ENCODE measurements at places on chromosomes 16 and 17.

- DNase-seq: peak; percentile 44
Measured at GRCh38 chr17:17837966-17838962, 1.5 kb upstream of the SREBF1 start.

GRCh38 chr16:84105948-84106740, 10.6 kb downstream of the MBTPS1 start:
- DNase-seq: no peak

GRCh38 chr17:6853764-6854442, 22.4 kb upstream of the TEKT1 start:
- peak; percentile 32 for DNase-seq

DNA sequence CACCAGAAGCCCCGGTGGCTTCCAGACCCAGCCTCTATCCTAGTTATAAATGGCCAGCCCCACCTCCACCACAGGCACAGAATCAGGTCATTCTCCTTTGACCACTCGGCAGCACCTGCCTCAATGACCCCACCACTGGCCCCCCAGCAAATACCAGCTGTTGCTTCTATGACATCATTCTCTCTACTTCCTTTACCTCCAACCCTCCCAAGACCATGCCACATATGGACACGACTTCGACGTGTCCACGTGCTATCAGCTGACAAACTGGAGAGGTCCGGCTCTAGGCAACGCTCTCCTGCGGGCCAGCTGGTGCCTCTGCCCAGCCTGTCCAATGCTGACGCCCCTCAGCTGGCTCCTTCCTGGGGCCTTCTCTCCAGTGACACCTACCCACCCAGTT, 5.9 kb downstream of the ALYREF start:
- DNase-seq: no peak

DNA sequence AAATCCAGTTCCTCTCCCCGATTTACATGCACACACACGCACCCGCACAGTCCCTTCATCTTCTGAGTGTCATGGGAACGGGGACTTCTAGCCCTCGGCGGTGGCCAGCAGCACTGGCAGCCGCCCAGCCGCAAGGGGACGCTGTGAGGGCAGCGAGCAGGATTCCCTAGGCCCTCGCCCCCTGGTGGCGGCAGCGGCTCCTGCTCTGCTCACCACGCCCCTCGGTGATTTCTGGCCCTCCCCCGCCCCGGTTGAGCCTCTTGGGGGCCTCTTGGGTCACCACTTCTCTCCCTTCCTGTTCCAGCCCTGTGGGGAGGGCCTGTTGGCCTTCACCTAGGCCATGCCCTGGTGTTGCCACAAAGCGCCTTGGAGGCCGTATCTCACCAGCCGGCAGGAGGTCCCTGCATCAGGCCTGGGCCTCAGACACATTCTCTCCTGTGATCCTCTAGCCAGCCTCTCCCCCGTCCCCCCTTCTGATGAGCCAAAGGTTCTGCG, 75.2 kb upstream of the KSR1 start:
- peak; percentile 74 for DNase-seq

DNA sequence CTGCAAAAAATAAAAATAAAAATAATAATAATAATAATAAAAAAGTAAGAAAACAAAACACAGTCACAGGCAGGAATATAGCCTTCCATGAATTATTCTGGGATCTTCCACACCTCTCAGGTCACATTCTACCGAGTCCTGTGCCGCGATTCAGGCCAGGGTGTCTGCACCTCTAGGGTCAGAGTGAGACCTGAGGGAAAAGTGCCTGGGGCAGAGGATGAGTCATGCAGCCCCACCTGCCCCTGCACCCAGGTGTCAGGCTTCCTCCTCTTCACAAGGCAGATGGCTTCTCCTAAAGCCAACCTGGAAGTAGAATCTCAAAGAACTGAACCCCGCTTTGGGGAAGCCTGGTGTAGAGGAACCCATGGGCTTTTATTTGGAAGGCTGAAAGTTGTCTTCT, 283.7 kb downstream of the CPPED1 start:
- no peak for DNase-seq

DNA sequence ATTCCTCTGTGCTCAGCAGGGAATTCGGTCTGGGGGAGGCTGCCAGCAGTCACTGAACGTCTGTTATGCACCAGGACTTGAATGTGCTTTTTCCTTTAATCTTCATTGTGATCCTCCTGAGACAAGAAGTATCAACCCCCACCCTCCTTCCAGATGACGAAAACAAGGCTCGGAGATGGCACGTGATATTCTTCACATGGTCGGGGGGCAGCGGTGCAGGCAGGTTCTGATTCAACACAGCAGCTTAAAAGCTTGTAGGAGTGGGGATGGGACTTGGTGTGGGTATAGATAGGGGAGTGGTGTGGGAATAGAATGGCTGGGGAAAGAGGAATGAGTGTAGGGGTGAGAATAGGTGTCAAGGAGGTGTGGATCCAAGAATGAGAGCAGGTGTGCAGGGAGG, 6.4 kb downstream of the NECAB2 start:
- DNase-seq: no peak

- peak; percentile 76 for DNase-seq
Measured at GRCh38 chr16:85699628-85700027, 10.9 kb upstream of the GINS2 start.

DNA sequence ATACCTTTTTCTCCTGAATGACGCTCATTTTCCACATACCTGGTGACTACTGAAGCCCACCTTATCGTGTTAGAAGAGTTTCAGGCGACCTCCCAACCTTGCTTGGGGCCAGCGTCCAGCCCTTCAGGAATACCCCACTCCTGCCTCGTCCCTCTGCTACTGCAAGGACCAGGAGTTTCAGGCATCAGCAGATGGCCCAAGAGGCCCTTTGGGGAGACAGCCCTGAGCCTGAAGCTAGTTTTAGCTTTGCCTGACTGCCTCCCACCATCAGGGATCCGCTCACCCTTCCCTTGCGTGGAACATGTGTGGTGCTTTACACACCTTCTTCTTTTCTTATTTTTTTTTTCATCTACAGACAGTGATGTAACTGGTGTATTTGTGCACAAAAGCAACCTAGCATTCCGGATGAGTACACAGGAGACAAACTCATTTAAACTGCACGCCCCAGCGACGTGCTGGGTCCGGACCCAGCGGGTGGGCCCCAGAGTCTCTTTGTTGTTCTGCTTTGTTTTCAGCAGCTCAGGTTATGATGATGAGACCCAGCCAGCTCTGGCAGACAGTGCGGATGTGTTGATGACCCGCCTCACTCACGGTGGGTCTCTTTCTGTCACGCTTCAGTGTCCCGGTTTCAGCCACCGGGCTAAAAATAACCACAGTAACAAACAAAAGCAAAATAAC, 242.4 kb downstream of the C16orf95 start:
- DNase-seq: no peak

- DNase-seq: no peak
Measured at GRCh38 chr17:376936-377863, 24.6 kb upstream of the RPH3AL start.

- no peak for DNase-seq
Measured at GRCh38 chr16:12009462-12009861, 32.9 kb downstream of the SNX29 start.

DNA sequence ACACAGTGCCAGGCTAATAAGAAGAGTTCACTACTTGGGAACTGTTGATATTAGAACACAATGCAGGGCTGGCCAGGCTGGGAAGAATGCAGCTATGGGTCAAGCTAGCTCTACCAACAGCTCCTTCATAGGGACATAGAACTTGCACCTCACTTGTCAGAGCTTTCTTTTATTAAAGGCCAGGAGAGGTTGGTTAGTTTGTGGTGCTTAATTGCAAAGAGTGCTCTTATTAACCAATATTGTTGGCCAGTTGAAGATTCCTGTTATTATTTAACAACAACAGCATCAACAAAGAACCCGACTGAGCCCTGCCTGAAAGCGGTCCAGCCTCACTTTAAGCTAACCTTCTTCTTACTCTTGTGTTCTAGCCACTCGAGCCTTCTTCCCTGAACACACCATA, 43.4 kb upstream of the ANKFN1 start:
- DNase-seq: no peak

GRCh38 chr16:9050102-9050830, 41.2 kb upstream of the HAPSTR1 start:
- DNase-seq: no peak
